IMR-90 (cell line): ENCODE measurements at places on chromosomes 11 and 22. TPM values are rescaled to one million over a fixed set of nuclear protein-coding genes. Genes with fewer than 3 reads are reported as not detected.

Gene SPTY2D1
- total RNA-seq: 35.8 and 36.6 TPM in 2 replicates

Gene SCT
- not detected in 2 replicates for total RNA-seq

Gene TNNI2
- total RNA-seq: not detected in 2 replicates

Gene OR8B12
- total RNA-seq: not detected in 2 replicates

Gene C22orf42
- total RNA-seq: not detected in 2 replicates

Gene COMT
- total RNA-seq: 175 and 202 TPM in 2 replicates

Gene KCNJ11
- not detected in 2 replicates for total RNA-seq
